ENCODE measurements at places on chromosomes 7 and 10. TPM values are rescaled to one million over a fixed set of nuclear protein-coding genes. Genes with fewer than 3 reads are reported as not detected.

Gene AKR1D1
- not detected for total RNA-seq

DNA sequence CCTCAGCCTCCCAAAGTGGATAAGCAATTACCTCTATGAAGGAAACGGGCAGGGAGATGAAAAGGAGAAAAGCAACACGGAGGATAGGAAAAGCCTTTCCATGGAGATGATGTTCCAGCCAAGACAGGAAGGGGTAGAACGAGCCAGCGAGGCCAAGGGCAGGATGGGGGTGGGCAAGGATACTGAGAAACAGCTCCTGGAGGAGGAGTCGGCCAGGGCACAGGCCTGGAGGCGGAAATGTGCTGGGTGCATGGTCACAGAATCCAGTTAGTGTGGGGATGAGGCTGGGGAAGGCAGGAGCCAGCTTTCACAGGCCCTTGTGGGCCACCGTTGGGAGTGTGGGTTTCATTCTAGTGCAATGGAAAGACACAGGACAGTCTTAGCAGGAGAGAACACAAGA lies 162.6 kb downstream of the JAZF1 start:
- H3K36me3 ChIP-seq: no peaks in the 10 kb centered on the region
- no peaks in the 10 kb centered on the region for H3K27me3 ChIP-seq
- H3K4me3 ChIP-seq: no peak overlapping the region

Gene FRAT1
- 3.4 TPM for total RNA-seq

DNA sequence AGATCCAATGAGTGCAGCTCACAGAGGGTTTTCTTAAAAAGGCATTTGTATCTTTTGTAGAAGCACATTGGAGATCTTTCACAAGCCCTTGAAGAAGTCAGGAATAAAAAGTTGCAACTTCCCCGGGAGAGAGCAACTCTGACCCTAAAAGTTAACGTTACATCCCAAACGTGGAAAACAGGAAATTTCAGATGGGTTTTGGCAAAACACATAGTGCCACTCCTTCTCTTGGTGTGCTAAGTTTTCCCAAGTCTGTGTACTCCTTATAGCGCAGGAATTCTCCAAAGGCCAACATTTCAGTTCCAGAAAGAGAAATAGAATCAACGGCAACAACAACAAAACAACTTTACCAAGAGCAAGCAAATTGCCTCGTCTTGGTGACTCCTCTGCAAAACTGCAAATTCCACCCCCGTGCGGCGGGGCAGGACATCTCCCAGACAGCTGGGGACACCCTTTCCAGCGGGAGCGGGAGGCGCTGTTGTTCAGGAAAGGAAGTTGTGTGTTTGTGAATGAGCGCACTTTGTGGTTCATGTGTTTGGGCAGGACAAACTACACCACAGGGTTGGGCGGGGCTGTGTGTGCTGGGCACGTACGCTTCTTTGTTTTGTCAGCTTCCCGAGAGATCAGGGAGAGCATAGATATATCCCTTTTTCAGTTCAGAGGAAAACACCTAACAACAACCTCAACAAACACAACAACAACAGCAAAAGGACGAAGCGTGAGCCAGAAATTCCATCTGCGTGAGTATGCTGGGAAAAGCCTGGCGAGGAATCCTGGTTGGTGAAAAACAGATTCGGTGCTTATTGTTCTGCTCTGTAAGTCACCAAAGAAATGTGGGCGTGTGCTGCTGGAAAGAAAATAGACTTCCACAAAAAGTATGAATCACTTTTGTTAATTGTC lies 294.7 kb upstream of the PITRM1 start:
- peak; percentile 84 for DNase-seq
- H3K27me3 ChIP-seq: no peaks in the 10 kb centered on the region
- peak overlapping the region; percentile 91 for H3K27ac ChIP-seq
- no peaks in the 10 kb centered on the region for H3K36me3 ChIP-seq

Data from psoas muscle (tissue), 8 donors.